ENCODE measurements at places on chromosomes 4 and X.

- no peak for DNase-seq
Observed at GRCh38 chrX:72107320-72107719, 24.4 kb downstream of the RTL5 start.

- no peak for DNase-seq
Observed at GRCh38 chrX:106875151-106875550, 28.0 kb downstream of the RIPPLY1 start.

DNA sequence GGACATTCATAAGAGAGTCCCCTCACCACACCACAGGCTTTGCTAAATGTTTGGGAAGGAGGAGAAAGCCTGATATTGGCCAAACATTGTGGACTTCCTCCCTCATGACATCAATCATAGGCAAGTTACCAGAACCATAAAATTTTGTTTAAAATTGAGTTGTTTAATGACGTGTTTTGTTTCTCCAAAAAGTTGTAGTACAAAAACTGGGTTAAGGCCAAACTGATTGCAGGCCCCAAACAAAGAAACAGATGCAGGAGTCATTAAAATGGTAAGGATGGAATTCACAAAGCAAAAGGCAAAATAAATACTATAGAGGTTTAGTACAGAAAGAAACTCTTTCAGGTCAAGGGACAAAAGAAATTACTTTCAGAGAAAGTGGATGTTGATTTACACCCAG lies 3.9 kb upstream of the ODAM start:
- no peak for DNase-seq

- peak; percentile 9 for DNase-seq
Observed at GRCh38 chr4:168480931-168481611, 779 bp upstream of the DDX60L start.

DNA sequence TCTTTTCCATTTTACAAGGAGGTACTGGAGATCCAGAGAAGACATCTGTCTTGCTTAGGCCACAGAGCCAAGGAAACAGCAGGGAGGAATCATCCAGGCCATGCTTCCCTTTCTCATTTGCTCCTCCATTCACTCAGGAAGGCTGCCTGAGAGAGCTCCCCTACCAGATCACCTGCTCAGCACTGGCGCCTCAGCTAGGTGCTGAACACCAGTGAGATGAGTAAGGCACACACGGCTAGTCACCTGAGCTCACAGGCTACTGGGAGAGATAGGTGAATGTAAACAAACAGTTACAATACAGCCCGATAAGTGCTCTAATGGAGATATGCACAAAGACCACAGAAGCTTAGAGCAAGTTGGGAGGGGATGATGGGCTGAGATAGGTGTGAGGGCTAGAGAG lies 149.8 kb upstream of the ARHGEF9 start:
- no peak for DNase-seq

- peak; percentile 21 for DNase-seq
Observed at GRCh38 chrX:66074920-66075879, 35.3 kb upstream of the VSIG4 start.

GRCh38 chr4:119211867-119212233 lies 663 bp upstream of the USP53 start:
- no peak for DNase-seq

DNA sequence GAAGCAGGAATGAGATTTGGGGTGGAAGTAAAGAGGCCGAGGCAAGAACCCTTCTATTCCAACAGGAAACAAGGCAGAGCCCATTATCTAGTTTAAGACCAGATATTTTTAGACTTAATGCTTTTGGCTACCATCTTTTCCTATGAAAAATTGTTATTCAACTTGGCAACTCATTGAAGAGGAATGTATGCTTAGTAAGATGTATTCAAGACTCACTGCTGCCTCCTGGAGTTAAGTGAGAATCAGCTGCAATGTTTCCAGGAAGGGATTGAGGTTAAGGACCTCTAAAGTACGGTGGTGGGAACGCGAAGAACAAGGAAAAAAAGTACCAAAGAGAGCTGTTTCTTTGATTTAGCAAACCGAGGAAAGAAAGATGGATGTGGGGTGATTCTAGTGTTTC lies 89.1 kb downstream of the RAPGEF2 start:
- no peak for DNase-seq

GRCh38 chr4:57640391-57641100 lies 530.4 kb upstream of the IGFBP7 start:
- no peak for DNase-seq

DNA sequence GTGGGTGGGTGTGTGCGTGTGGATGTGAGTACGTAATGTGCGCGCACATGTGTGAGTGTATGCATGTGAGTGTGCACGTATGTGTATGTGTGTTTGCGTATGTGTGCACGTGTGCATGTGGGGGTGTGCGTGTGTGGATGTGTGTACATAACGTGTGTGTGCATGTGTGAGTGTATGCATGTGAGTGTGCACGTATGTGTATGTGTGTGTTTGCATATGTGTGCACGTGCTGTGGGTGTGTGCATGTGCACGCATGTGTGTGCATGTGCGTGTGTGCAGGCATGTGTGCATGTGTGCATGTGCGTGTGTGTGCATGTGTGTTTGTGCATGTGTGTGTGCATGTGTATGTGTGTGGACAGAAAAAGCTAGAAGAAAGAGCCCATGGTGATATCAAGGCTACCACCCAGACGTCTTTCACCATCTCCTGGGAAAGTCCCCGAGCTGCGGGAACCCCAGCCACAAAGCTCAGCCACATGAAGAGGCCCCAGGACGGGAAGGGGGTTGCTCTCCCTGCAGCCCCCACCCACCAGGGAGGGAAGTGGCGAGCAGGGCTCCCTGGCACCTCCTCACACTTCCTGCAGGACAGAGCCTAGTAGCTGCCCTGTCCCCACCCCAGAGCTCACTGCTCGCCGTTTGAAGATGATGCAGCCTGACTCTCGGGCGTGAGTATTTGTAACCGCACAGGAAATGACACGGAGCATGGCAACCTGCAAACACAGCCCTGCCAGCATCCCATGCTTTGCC lies 108.3 kb downstream of the DCTD start:
- peak; percentile 14 for DNase-seq

DNA sequence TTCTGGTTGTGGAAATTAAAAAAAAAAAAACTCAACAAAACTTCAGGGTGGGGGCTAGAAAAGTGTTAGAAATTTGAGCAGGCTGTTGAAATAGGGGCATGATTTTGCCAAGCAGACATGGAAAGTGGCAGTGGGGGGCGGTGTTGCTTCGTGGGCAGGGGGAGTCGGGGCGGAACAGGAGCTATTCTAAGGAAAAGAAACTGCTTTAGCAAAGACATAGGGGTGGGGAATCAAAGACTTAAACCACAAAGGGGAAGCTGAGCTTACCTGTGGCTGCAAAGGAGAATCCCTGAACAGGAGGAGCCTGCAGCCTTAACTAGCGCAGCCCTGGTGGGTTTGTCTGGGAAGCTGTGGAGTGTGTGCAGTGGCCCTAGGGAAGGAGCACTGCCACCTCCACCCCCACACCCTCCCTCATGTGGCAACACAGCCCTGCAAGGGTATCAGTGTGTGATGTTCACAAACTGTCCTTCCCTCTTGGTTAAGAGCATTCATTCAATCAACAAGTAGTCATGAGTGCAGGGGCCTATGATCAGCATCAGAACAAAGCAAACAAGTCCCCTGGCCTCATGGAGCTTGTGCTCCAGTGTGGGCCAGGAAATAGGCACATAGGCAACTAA lies 20.5 kb downstream of the SEL1L3 start:
- DNase-seq = peak; percentile 10

- no peak for DNase-seq
Observed at GRCh38 chr4:69656653-69657158, 3.7 kb upstream of the UGT2A1 start.

DNA sequence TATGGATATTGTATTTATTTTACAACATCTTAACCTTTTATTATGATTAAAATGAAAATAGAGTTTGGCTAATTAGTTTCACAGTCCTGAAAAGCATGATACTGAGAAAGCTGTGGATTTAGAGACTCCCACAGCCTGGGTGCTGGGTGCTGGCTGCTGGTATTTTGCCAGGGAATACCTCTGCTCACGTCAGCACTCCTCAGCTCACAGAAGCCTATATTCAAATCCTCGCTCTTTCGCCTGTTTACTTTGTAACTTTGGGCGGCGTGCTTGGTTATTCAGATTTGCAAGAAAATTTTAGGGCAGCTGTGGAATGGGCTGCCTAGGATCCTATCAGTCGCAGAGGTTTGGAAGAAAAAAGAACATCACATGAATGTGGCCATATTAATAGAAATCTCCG lies 261.8 kb downstream of the DCTD start:
- no peak for DNase-seq

DNA sequence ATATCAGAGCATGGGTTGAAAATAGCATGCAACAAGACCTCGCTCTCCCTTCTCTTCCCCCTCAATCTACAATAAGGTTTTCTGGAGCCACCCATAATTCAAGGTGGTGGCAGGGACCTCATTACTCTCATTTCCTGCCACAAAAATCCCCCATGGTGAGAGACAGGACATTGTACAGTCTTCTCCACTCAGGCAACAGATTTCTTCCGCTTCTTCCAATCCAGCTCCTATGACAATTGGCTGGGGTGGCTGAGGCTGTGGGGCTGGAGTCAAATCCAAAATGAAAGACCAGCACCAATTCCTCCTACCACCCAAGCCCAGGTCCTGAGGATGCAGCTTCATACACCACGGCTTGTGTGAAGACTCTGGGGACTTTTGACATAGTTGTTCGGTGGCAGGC lies 40.3 kb upstream of the NKRF start:
- no peak for DNase-seq

DNA sequence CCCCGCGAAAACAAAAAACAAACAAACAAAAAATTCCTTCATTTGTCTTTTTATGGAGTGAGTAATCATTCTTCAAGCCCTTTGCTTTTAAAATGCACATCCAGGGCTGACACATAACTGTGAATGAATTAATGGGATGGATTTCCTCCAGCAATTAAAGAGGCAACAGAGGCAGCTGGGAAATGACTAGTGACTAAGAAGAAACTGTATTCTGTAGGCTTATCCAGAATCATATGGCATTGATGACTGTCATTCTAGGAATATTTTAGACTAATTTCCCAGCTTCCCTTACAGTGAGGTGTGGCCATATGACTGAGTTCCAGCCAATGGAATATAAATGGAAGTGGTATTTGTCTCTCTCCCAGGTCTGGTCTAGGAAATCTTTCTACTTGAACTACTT lies 46.8 kb upstream of the PDE5A start:
- DNase-seq = no peak

GRCh38 chrX:19889582-19890342 lies 2.4 kb upstream of the SH3KBP1 start:
- DNase-seq = no peak

DNA sequence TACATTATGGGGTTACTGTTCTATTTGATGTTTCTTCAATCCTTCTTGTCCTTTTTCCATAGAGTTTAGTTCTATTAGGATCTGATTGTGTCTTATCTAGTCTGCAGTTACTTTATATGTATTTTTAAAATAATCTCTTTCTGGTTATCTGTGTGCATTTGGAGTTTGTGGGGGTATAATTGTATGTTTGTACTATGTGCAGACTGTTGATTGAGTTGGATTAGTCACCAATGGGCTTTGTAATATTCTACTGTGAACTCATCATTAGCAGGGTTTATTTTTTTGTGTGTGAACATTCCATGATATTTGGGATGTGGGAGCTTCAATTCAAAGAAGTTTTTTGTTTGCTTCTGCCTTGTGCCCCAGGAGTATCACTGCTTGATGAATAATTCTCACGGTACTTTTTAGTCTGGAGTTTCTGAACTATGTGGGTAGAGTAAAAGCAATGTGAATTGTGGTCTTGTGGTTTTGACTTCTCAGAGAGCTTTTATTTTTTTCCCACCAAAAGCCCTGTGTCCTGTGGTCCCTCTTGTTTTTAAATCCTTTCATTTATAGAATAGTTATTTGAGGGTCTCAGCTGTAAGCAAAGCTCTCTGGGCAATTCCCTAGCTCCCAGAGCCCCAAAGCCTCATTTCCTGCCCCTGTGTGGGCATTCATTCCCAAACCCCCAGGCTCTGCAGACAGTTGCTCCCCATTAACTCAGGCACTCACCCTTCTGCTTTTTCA lies 127.8 kb downstream of the PHKA2 start:
- no peak for DNase-seq

GRCh38 chrX:41339148-41339547 lies 5.2 kb downstream of the DDX3X start:
- no peak for DNase-seq

GRCh38 chr4:187632260-187632995 lies 363.1 kb upstream of the ZFP42 start:
- DNase-seq = no peak

- DNase-seq = no peak
Observed at GRCh38 chr4:183035726-183036415, 63.2 kb upstream of the WWC2 start.

GRCh38 chrX:40068048-40068447 lies 29.7 kb downstream of the BCOR start:
- no peak for DNase-seq

DNA sequence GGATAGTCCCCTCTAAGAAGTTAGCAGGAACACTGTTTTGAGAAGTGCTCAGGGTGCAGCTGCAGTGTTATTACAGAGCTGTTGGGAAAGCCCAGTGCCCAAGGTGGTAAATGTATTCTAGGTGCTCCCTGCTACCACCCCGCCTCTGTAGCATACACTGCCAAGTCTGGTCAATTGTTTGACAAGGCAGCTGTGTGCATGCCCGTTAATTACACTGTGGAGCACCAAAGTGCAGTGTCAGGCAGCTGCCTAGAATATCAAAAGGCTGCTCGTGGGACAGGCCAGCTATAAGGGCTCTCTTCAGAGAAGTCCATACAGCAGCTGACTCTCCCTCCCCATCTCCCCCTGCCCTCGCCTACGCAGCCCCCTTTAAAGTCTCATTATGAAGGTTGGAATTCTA lies 99.9 kb upstream of the KLHL13 start:
- no peak for DNase-seq

DNA sequence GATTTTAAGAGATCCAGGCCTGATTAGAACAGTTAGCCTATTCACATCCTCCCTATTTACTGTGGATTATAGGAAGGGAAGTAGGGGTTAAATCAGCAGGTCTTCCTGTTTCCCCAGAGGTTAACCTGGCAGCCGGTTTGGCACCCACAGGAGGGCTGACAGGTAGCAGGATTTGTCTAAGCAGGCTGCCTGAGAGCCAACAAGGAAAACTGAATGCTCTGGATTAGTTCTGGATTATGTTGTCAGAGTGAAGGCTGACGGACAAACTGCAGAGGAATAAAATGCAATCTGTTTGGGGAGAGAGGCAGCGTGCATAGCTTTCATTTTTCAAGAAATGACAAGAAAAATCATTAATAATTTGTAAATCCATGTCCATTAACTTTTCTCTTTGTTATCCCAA lies 397.1 kb upstream of the FAM241A start:
- DNase-seq = no peak

DNA sequence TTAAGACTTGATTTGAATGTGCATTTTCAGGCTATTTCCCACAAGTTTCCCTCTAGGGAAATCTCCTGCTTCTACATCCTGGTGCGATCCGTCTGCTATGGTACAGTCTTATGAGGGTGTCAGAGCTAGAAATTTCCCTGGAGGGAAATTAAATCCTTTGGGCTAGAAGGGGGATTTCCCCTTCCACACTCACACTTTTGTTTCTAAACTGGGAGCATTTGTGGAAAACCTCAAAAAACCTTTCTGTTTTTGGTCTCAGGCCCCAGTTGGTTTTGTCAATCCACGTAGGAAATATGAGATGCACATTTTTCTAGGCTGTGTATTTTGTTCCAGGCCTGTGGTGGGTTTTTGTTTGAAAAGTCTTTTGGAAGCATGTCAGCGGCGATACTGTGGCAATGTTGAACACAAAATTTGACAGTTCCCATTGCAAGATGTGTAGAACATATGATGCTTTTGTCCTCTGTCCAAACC lies 17.8 kb downstream of the HMGB3 start:
- DNase-seq = no peak

Measured in stimulated activated CD8-positive, alpha-beta memory T cell treated with anti-CD3 and anti-CD28 coated beads, Interleukin-2, amount 100 ng/mL, for 1 hour (primary cell).